ENCODE measurements at places on chromosomes 11 and 22. TPM values are rescaled to one million over a fixed set of nuclear protein-coding genes. Genes with fewer than 3 reads are reported as not detected.

The SVIP gene
- total RNA-seq: 33.2 TPM

The SCGB1A1 gene
- total RNA-seq: 0.61 TPM

The MYBPC3 gene
- not detected for total RNA-seq

The MTFP1 gene
- total RNA-seq: 99.9 TPM

GRCh38 chr11:65639623-65640482 lies 2.0 kb downstream of the SIPA1 start:
- peak; percentile 43 for DNase-seq

DNA sequence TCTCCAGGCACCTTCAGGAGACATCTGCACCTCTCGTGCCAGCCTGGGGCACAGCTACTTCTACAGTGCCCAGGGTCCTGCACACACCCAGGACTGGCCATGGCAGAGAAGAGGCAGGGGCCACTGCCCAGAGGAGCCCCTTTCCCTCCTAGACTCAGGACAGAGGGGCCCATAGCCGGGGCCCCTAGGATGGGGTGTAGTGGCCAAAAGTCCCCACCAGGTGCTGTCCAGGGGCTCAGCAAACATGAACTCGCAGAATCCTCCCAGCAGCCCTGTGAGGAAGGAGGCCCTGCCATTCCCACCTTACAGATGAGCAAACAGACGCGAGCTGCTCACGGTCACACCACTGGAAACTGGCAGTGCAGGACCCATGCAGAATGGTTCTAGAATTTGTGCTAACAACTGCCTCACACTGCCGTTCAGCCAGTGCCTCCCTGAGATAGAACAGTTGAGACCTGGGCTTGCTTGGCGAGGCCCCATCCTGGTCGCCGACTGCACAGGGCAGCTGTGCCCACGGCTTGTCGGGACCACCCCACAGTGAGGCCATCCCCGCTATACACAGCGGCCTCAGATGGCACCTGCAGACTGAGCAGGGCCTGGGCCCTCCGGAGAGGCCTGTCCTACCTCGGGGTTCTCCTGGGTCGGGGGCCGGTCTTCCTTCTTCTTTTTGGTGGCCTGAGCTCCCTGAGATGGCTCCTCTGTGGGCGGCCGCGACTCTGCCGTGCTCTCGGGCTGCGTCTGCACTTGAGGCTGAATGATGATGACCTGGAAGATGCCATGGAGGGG lies 96.4 kb downstream of the PHF21B start:
- DNase-seq: no peak

Data from activated T-cell treated with anti-CD3 and anti-CD28 coated beads, Interleukin-2, amount 50 U/mL, for 4 hours (primary cell).